GM12891 (cell line): ENCODE measurements at places on chromosomes 13 and 19.

- no peak for DNase-seq
Observed at GRCh38 chr13:26819046-26819445, 58.5 kb upstream of the GPR12 start.

- no peak for DNase-seq
Observed at GRCh38 chr13:70814684-70815083, 706.4 kb upstream of the KLHL1 start.

DNA sequence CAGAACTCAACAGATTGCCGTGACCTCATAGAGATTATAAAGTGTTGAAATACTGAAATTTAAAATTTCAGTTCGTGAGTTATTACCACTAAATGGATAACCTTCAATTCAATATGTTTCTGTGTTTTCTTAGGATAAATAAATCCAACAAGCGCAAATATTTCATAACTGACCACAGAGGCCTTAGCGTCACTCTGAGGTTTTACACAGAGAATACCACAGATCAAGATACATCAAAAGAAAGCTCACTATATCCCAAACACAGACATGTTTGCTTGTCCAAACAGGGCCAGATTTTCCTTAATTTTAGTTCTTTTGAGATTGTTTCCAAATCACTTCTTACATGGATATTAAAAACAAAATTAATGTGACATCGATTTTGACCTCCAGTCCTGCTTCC is 235.8 kb downstream of the EFNB2 start:
- DNase-seq = no peak

DNA sequence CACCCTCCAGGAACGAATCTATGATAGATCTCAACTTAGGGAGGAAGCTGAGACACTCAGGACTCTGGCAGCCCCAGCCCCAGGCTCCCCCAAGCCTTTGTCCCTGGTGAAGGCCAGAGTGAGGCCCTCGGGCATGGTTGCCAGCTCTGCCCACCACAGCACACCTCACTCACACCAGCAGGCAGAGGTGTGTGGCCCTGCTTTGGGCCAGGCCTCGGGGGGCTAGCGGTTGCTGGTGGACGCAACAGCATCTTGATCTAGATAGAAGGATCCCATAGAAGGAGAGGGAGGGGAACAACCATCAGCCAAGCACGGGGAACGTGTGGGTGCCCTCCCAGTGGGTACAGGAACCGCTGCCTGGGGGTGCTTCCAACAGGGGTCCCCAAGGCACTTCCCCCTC is 36.7 kb downstream of the DNMT1 start:
- DNase-seq = no peak

DNA sequence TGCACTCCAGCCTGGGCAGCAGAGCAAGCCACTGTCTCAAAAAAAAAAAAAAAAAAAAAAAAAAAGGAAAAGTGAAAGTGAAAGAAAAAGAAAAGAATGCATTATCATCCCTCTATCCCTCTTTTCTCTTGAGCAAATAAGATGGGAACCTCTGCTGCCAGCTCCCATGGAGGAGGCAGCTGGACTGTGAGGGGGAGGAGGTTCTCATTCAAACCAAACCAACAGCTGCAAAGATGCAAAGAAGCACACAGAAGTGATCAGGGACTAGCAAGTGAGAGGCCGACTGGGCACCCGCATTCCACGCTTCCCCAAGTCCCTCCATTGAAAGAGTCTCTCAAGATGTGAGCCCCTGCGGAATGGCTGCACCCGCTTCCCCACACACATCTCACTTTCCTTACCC is 63.5 kb downstream of the TSHZ3 start:
- DNase-seq = no peak
